ENCODE measurements at places on chromosomes 13 and 19. TPM values are rescaled to one million over a fixed set of nuclear protein-coding genes. Genes with fewer than 3 reads are reported as not detected.

DNA sequence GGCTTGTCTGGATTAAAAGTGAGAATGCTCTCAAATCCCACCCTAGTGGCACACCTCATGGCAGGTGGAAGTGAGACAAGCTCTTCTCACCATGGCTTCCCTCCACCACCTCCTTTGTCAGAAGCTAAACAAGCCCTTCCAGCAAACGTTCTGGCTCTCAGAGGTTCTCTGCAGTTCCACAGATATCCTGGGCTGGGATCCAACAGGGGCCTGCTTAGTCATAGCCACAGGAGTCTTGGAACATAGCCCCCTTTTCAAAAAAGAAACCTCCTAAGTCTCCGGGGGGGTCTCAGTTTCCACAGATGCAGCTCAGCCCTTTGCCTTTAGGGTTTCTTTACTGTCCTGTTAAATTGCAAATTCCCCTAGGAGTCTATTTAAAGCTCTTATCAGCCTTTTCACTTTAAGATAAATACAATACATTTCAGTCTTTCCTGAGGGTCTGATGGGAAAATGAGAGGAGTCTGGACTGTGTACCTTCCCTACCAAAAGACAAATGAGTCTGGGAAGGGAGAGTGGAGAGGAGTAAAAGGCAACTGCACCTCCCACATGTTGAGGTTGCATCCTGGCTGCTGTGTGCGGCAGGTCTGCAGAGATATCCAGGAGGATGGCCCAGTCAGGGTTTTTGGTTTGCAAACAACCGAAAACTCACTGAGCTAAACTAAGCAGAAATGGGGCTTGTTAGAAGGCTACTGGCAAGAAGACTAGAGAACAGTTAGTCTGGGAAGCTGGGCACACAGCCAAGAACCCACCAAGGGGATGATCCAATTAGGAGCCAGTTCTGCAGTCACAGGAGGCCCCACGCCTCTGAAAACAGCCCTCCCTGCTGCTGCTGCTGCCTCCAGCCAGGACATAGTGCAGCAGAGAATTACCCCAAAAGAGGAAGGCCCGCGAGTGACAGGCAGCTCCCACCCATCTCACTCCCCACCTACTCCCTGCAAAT lies 41.4 kb upstream of the SERP2 start:
- DNase-seq = no peak

DNA sequence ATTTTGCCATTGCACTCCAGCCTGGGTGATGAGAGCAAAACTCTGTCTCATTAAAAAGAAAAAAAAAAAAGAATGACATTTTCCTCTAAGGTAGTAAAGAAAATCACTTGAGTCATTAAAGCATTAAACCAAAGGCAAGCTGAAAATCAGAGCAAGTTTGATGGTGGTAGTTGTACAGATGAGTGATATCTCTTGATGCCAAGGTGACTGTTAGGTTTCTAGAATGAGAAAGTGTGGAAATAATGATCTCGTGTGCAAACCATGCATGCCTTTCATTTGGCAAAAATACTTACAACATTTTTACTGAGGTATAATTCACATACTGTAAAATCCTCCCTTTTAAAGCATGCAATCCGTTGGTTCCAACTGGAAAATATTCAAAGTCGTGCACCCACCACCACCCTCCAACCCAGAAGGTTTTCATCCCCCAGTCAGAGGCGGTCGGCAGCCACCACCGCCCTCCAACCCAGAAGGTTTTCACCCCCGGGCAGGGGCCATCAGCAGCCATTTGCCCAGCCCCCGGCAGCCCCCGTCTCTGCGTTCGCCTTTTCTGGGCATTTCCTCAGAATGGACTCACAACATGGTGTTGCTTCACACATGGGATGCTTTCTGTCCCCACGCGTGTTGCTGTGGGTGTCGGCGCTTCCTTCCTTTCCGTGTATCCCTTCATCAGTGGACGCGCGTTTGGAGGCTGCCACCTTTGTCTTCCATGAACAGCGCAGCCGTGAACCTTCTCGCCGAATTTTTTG lies 90.2 kb downstream of the ATP11A start:
- no peak for DNase-seq

DNA sequence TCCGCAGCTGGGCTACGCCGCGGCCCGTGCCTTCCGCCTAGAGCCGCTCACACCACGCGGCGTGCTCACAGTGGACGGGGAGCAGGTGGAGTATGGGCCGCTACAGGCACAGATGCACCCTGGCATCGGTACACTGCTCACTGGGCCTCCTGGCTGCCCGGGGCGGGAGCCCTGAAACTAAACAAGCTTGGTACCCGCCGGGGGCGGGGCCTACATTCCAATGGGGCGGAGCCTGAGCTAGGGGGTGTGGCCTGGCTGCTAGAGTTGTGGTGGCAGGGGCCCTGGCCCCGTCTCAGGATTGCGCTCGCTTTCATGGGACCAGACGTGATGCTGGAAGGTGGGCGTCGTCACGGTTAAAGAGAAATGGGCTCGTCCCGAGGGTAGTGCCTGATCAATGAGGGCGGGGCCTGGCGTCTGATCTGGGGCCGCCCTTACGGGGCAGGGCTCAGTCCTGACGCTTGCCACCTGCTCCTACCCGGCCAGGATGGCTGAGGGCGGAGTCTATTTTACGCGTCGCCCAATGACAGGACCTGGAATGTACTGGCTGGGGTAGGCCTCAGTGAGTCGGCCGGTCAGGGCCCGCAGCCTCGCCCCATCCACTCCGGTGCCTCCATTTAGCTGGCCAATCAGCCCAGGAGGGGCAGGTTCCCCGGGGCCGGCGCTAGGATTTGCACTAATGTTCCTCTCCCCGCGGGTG lies 7.4 kb downstream of the DBP start:
- DNase-seq = peak; percentile 75

- no peak for DNase-seq
These were observed 49.5 kb upstream of the FRY start for GRCh38 chr13:31982124-31982523.

DNA sequence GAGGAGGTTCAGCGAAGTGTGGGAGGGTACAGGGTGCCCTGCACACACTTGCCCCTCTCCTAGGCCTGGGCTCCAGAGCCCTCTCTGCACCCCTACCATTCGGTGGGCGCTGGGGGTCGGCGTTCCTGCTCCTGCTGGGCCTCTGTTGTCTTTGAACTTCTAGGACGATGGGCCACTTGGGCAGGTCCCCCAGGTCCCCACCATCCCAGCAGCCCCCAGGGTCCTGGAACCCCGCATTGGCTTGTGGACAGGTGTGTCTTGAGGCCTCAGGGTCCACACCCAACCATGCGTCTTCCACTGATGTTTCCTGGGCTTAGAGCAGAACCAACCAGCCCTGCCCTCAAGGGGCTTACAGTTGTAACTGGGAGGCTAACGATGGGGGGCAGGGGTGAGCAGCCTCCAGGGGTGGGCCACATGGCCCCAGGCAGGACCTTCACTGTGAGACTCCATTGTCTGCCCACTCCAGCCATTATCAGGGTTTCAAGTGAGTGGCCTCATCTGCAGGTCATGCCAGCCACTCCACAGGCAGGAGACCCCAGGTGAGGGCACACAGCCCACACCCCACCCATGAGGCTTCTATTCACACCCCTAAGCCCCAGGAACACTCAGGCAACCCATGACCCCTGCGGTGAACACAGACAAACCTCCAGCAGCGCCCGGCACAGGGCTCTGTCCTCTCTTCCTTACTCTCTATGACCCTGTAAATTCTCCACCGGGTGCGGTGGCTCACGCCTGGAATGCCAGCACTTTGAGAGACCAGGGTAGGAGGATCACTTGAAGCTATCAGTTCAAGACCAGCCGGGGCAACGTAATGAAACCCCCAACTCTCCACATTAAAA lies 2.0 kb upstream of the KLF16 start:
- DNase-seq = no peak

DNA sequence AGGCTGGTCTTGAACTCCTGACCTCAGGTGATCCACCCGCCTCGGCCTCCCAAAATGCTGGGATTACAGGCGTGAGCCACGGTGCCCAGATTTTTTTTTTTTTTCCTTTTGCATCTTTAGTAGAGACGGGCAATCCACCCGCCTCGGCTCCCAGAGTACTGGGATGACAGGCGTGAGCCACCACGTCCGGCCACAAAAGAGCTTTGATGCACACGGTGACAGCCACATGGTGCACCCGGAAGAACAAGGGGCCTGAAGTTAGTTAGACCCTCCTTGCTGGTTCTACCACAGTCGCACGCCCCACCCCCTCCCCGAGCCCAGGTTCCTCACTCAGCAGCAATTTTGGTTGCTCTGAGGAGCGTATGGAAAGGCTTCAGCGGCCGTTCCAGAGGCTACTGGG lies 54.2 kb upstream of the USE1 start:
- DNase-seq = no peak

- DNase-seq = no peak
These were observed 17.8 kb downstream of the LMTK3 start for GRCh38 chr19:48493718-48494401.

GRCh38 chr13:33119022-33119781 lies 103.0 kb downstream of the KL start:
- no peak for DNase-seq

- no peak for DNase-seq
These were observed 5.9 kb downstream of the RAB8A start for GRCh38 chr19:16117594-16118033.

MAG gene
- not detected for total RNA-seq

CALM3 gene
- total RNA-seq = 142 TPM

MLLT1 gene
- 73.4 TPM for total RNA-seq

Data from upper lobe of right lung (tissue), 1 donor.